Smooth muscle cell of trachea (primary cell): ENCODE measurements at places on chromosomes 4 and X. TPM values are rescaled to one million over a fixed set of nuclear protein-coding genes. Genes with fewer than 3 reads are reported as not detected.

EOLA1 gene
- total RNA-seq = 16.2 and 20.9 TPM in 2 replicates

MAP3K15 gene
- under 0.01 TPM in 1 of 2 replicates, not detected in the other for total RNA-seq

EDA2R gene
- 12.1 and 22.8 TPM in 2 replicates for total RNA-seq

PHKA1 gene
- total RNA-seq = 6.5 and 6.8 TPM in 2 replicates

KDR gene
- total RNA-seq = under 0.01 and 0.44 TPM in 2 replicates

TCEAL3 gene
- 15.5 and 17.7 TPM in 2 replicates for total RNA-seq

FAM156B gene
- 17.5 and 18.8 TPM in 2 replicates for total RNA-seq

MAB21L2 gene
- total RNA-seq = 0.29 and 0.66 TPM in 2 replicates

HELQ gene
- total RNA-seq = 18.6 and 22.2 TPM in 2 replicates

GUCY1B1 gene
- 46.6 and 54.5 TPM in 2 replicates for total RNA-seq

XAGE1A gene
- not detected in 2 replicates for total RNA-seq

PCDH11X gene
- not detected in 2 replicates for total RNA-seq

GALNT7 gene
- 18.0 and 34.8 TPM in 2 replicates for total RNA-seq

ANXA10 gene
- 1.5 and 4.2 TPM in 2 replicates for total RNA-seq

PDGFC gene
- total RNA-seq = 79.2 and 87.6 TPM in 2 replicates

SULT1B1 gene
- total RNA-seq = under 0.01 and 0.15 TPM in 2 replicates
